ENCODE measurements at places on chromosomes 7 and 10.
A peak's percentile ranks its signal among the peaks of the same experiment; 100 is the strongest.

DNA sequence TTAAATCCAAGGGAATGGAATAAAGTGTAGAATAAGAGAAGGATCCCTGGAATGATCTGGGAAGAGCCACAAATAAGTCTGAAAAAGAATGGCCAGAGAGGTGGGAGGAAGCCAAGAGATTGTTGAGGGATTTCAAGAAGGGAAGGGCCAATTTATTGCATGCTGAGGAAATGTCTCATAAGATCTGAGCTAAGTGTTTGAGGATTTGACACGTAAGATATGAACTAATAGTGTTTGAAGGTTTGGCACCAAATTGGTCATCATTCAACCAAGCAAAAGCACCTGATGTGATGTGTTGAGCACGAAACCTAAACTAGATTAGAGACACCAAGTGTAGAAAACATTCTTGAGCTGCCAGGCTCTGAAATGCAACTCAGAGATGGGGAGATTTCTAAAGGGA lies 97.9 kb downstream of the TSPAN12 start:
- no peak for DNase-seq

DNA sequence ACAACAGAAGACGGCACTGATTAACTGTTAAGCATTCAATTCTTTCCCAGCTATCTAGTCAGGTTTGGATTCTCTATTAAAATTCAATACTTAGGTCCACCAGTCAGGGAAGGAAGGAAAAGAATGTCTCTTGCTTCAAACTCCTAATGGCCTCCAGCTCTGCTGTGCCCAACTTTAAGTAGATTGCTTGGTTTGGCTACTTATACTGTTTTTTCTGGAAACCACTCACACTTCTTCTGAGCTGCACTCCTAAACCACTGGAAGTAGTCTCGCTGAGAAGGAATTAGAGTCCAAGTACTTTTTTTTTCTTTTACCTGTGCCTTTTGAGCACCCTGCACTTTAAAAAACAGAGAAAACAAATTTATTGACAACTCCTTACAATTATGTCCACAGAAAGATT lies 26.7 kb upstream of the COL1A2 start:
- peak; percentile 23 for DNase-seq

- no peak for DNase-seq
Measured at GRCh38 chr10:132396494-132397035, 435 bp upstream of the PWWP2B start.

GRCh38 chr7:17075601-17076255 lies 193.9 kb upstream of the AGR3 start:
- peak; percentile 7 for DNase-seq

- DNase-seq, result no peak
Measured at GRCh38 chr10:16646181-16647059, 124.7 kb upstream of the C1QL3 start.

DNA sequence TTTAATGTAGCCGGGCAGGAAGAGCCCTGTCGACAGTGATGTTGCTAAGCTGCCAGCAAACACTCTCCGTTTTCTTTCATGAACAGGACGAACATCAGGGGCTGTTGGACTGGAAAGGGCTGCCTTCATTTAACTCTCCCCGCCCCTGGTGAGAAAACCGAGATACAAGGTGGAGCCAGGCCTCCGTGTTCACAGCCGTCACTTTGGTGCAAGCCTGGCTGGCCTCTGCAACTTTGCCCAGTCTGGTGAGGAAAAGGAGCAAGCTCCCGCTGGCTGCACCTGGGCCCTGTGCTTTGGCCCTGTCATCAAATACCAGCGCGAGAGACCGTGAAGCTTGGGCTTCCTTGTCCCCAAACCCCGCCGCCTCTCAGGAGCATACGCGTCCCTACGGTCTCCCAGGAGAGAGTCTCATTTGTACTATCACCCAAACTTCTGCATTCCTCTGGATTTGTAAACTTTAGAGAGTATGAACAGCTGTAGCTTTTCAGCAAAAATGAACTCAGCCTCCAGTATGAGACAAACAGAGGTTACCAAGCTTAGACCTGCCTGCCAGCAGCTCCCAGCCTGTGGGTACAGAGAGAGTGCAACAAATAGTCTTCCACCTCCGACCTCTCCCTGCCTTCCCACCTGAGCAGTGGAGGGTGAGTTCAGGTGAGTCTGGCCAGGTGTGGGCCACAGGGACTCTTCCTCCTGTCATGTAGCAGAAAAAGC lies 445.3 kb upstream of the MGMT start:
- DNase-seq, result no peak

- DNase-seq, result no peak
Measured at GRCh38 chr10:18980089-18980629, 68.4 kb upstream of the MALRD1 start.

GRCh38 chr10:91120348-91120747 lies 100.1 kb upstream of the PCGF5 start:
- no peak for DNase-seq

DNA sequence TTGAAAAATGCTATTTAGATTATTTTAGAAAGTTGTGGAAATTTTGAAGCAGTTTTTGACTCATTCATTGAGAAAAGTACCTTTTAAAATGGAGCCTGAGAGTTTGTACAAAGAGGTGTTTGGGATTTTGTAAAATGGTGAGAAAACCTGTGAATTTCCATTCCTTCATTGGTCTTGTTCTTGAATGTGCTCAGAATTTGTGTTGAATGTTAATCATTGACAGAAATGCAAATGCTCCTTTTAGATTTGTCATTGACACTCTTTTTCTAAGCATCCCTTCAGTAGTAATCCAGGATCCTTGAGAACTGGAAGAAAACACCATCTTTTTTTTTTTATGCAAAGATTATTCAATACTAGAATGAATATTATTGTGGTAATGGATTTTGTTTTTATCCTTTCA lies 74.8 kb downstream of the LCOR start:
- DNase-seq, result no peak

GRCh38 chr10:11232222-11232961 lies 214.7 kb downstream of the CELF2 start:
- no peak for DNase-seq

GRCh38 chr7:111729483-111729882 lies 167.2 kb upstream of the IMMP2L start:
- DNase-seq, result no peak

- no peak for DNase-seq
Measured at GRCh38 chr7:55733241-55734140, 129.1 kb downstream of the SEPTIN14 start.

- no peak for DNase-seq
Measured at GRCh38 chr7:113796557-113796956, 122.3 kb downstream of the PPP1R3A start.

DNA sequence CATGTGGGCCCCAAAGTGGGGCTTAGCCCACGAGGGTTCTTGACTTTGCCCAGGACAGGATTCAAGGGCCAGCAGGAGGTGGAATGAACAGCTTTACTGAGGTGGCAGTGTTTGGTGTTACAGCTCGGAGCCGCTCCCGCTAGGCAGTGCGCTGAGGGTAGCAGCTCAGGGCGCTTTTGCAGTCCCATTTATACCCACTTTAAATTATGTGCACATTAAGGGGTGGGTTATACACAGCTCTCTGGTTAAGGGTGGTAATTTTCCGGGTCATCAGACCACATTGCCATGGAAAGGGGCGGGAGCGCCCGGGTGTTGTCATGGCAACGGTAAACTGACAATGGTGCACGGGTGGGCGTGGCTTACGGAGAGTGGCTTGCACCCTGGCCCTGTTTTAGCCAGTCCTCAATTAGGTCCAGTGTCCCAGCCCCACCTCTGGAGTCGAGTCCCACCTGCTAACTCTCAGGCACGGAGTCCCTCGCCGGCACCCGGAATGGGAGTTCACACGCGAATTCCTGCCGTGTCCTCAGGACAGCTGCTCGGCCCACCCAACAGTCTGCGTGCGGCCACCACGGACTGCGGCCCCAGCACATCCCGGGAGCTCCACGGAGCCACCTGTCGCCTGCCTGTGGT lies 58.2 kb upstream of the PDGFA start:
- no peak for DNase-seq

DNA sequence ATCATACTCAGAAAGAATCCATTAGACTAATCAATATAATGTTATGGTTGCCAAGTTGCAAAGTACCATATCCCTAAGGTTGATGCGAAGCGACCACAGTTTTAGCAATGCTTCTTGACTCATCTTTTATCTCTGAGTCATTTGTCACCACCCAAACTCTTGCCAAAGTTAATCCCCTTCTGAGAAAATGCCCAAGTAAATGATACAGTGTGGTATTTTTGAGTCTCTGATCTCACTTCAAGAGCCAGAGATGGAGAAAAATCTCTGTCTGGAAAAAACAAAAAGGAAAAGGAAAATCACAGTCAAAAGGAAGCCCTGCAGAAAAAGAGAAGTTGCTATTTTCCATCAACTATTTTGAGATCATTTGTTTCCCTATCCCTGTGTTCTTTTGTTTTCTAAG lies 26.7 kb upstream of the OTUD1 start:
- no peak for DNase-seq

DNA sequence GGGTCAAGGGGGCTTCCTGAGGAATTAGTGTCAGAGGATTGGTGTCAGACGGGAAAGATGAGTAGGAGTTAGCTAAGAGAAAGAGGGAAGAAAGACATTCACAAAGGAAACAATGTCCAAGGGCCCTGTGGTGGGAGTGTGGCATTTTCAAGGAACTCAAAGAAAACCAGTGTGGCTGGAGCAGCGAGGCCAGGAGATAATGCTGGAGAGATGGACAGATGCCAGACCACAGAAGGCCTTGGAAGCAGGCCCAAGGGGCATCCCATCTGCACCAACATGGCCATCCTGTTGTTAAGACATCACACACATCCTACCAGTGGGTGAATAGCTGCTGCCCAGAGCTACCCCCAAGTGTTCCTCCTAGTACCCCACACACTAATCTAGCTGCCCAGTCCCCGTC lies 36.1 kb upstream of the CUL1 start:
- no peak for DNase-seq

DNA sequence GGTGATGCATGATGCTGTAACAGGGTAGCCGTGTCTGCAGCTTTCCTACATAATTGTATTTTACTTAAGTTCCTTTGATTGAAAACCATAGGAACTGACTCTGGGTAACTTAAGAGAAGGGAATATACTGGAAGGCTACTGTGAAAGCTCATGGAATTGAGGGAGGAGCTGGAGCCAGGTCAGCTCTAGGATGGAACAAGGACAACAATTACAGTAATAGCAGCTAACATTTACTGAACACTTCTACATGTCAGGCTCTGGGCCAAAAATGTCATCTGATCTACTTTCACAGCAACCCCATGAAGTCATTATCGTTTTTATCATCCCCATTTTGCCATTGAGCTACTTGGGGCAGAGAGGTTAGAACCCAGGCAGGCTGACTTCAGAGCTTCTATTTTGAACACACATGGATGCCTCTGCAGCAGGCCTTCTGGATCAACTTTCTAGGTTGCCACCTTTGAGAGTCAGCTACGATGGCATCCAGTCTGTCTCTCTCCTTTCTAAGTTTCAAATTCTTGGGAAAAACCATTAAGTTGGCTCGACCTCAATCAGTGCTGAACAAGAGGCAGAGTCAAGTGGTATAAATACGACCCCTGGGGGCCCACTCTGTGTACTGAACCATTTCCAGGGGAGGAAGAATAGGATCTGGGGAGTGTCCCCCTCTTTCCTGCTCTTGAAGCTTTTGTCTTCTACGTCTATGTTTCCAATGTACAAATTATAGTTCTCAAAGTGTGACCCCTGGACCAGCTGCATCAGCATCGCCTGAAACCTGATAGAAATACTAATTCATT lies 272.3 kb upstream of the PLPP4 start:
- peak; percentile 66 for DNase-seq

GRCh38 chr7:143015926-143016490 lies 10.9 kb downstream of the OR9A2 start:
- DNase-seq, result no peak

GRCh38 chr10:6148908-6149307 lies 53.8 kb upstream of the PFKFB3 start:
- DNase-seq, result no peak

- DNase-seq, result no peak
Measured at GRCh38 chr10:23088609-23089008, 6.8 kb upstream of the MSRB2 start.

DNA sequence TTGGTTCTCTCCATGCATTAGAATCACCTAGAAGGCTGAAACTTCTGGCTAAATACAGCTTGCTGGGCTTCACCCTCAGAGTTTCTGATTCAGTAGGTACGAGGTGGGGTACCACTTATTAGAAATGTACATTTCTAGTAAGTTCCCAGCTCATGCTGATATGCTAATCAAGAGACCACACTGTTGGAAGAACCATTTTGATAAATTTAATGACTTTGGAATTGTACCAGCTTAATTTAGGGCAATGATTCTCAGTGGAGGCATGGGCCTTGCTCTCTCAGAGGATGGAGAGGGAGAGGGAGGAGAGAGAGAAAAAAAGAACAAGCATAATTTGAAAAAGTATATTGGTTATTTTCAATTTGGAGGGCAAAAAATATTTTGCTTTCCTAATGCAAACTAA lies 20.3 kb downstream of the CPN1 start:
- DNase-seq, result no peak

- peak; percentile 50 for DNase-seq
Measured at GRCh38 chr10:100024748-100025147, 15.0 kb upstream of the DNMBP start.

DNA sequence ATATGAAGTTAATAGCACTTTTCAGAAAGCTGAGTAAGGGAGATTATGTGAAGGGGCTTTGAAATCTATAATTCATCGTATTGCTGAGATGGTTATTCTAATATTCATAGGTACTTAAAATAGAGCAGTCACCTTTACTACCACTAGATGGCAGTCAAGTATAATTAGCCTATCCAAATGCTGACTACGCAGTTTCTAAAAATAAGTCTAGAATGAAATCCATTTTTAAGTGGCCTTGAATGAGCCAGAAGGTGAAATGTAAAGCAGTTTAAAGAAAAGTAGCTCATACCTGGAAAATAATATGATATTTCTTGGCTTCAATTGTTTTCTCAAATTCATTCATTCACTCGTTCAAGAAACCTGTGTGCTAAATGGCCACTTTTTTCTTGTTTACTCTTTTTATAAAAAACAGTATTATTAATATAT lies 1277.1 kb downstream of the GATA3 start:
- DNase-seq, result peak; percentile 1

DNA sequence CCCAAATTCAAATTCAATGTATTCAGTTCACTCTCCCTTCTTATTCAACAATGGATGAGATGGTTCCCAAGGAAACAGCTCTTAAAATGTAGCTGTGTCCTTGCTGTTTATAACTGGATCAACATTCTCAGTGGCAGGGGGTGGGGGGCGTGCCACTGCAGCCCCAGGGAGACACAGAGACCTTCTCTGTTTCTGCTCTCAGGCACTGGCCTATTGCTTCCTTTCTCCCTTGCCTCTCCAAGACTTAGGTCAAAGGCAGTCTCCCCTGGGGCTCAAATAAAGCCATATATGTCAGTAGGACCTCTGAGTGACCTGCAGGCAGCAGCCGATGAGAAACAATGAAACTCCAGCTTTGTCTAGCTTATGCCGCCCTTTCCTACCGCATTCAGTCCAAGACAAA lies 20.7 kb downstream of the VSTM4 start:
- DNase-seq, result no peak

GRCh38 chr10:88901984-88902789 lies 22.1 kb downstream of the STAMBPL1 start:
- DNase-seq, result no peak
